Nucleus accumbens (tissue), 56 donors: ENCODE measurements at places on chromosomes 1 and 21.

DNA sequence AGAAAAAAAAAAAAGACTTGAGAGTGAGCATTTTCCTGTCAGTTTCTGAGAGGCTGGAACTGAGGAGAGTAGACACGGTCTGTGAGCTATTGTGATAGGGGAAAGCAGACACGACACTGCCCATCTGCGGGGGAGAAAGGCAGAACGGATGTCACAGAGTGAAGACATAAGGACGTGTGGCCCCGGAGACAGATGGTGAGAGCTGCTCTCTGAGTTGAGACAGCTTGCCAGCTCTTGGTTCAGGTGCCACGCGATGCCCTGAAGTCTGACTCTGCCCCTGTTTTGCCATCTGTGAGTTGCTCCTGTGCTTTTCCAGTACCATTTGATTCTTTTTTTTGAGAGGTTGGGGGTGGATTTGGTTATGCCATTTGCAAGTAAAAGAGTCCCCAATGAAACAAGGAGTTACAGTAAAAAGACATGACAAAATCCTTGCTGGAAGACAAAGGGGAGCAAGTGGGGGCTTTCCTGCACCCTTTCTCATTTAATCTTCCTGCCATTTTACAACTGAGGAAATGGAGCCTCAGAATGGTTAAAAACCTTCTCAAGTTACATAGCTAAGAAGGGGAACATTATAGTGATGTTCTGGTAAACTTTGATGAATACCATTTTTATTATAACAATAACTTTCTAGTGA, 128.9 kb upstream of the DNAH14 start:
- DNase-seq, result no peak

GRCh38 chr1:243842978-243843511, 7.0 kb downstream of the AKT3 start:
- DNase-seq, result no peak

DNA sequence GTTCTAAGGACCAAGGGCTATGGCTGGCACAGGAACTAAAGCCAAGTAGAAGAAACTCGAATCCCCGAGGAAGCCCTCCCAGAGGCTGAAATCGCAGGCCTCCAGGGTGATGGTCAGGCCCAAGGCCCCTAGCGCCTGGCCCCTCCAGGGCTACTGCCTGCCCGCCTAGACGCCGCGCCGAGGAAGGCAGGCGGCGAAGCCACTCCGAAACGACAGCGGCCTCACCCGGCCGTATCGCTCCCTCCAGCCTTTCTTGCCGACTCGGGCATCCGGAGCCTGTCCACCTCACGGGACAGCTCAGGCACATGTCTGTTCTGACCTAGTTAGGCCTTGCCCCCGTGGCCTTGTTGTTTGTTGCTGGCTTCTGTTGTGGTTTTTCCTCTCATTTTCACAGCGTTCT, 9.7 kb upstream of the LHX8 start:
- DNase-seq, result no peak

GRCh38 chr1:208374391-208374941, 130.3 kb upstream of the PLXNA2 start:
- no peak for DNase-seq

GRCh38 chr1:44673675-44674112, 587 bp downstream of the TMEM53 start:
- DNase-seq, result no peak
